NCI-H1694 treated with DMSO at 0.1 percent for 48 hours (cell line): ENCODE measurements at places on chromosomes 1 and 21.

GRCh38 chr1:153612755-153613331 lies at the start of gene S100A16:
TSS of gene S100A16 (minus strand) at chr1:153613137. CDS start at chr1:153608151, 4,986 bp downstream.
- DNase-seq: peak; percentile 7

DNA sequence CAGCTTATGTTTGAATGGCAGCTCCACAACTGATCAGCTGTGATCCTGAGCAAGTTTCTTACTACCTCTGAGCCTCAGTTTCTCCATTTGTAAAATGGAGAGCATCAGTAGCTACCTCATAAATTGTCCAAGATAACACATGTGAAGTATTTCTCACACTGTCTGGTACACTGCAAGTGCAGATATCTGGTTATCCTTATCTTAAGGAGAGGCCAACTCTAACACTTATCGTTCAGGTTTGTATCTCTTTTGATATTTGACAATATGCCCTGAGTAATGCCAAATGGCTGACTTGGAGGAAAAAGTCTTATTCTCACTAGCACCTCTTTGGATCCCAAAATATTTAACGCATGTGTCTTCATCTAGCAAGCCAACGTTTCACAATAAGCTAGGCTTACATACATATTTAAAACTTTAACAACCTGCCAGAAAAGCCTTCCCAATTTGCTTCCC lies 2.7 kb downstream of the CSRP1 start:
- no peak for DNase-seq

GRCh38 chr1:23394684-23395083 lies 25.0 kb upstream of the ZNF436 start:
- no peak for DNase-seq

- peak; percentile 13 for DNase-seq
Observed at GRCh38 chr1:22527555-22528296, 35.6 kb upstream of the EPHA8 start.

GRCh38 chr1:90012300-90012699 lies 17.4 kb downstream of the ZNF326 start:
- DNase-seq: no peak

DNA sequence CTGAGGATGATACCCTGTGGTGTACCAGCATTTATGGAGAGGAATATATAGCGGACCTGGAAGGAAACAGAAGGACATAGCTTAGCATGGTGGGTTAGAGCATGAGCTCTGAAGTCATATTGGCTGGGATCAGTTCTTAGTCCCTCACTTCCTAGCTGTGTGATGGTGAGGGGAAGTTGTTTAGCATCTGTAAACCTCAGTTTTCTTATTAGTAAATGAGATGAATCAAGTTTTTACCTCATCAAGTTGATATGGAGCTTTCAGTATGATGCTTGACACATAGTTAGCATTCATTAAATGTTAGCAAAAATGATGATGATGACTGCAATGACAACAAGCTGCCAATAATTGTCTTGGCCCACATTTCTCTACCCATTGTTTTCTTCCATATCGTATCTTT lies 84.8 kb downstream of the NEK7 start:
- no peak for DNase-seq

DNA sequence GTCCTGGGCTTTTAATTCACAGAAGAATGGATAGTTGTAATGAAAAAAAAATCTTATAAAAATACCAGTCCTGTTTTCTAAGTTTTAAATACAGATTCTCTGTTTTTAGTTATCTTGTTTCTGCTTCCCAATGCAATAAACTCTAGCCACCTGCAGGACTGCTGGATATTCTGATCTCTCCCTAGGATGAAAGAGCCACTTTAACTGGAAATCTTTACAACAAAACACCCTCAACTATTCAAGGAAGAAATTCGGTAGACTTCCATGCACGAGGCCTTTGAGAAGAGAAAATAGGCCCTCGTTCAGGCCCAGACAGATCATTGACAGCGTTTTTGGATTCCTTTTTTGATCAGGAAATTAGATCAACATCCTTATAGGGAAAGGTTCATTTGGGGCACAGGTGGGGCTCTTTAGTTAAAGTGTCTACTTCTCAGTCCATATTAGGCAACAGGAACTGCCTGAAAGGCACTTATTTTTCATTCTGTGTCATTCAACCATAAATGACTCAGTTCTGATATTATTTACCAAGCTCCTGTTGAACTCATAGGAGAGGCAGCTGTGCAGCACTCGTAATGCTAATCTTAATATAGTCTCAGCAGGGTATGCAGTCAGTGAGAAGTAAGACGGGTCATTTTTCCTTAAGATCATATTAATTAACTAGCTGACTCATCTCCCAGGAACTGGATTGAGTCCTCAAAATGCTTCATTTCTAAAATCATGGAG lies 71.1 kb upstream of the ERRFI1 start:
- DNase-seq: no peak

DNA sequence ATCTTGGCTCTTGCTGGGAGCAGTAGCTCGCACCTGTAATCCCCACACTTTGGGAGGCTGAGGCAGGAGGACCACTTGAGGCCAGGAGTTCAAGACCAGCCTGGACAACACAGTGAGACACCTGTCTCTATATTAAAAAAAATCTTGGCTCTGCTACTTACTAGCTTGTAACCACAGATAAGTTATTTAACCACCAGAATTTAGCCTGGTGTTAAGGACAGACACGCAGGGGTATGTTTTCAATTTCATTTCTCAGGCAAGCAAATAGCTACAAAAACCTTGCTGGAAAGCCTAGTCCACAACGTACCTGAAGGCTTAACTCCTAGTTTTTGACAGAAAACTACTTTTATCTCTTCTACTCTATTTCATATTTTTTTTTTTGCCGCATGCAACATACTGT lies 24.8 kb upstream of the GFI1 start:
- DNase-seq: no peak

- DNase-seq: no peak
Observed at GRCh38 chr1:174692313-174692712, 244.5 kb downstream of the GPR52 start.

DNA sequence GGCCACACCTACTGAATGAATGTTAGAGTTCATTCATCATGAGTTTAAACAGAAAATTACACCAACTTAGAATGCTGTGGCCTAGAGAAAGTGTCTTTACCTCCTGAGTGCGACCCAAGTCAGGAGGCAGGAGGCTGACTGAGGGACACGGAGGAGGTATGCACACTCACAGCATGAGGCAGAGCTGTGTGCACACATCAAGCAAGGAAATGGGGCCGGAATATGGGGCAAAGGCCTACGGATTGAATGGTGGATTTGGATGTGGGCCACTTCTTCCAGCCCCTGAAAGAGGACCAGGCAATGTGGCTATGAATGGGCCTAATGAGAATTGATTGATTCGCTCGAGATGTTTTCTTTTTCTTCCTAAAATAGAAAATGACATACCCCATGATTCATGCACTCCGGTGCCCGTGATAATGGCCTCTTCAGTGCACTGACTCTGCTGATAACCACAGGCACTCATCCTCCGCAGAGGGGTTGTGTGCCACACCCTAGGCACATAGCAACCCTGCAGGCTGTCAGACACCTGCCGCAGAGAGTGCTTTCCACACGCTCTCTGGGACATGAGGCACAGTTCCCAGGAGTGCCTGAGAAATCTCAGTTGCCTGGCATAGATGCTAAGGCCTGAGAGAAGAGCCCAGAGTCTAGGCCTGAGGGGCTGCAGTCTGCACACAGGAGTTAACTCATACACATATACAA lies 155.5 kb downstream of the GLUL start:
- DNase-seq: no peak

DNA sequence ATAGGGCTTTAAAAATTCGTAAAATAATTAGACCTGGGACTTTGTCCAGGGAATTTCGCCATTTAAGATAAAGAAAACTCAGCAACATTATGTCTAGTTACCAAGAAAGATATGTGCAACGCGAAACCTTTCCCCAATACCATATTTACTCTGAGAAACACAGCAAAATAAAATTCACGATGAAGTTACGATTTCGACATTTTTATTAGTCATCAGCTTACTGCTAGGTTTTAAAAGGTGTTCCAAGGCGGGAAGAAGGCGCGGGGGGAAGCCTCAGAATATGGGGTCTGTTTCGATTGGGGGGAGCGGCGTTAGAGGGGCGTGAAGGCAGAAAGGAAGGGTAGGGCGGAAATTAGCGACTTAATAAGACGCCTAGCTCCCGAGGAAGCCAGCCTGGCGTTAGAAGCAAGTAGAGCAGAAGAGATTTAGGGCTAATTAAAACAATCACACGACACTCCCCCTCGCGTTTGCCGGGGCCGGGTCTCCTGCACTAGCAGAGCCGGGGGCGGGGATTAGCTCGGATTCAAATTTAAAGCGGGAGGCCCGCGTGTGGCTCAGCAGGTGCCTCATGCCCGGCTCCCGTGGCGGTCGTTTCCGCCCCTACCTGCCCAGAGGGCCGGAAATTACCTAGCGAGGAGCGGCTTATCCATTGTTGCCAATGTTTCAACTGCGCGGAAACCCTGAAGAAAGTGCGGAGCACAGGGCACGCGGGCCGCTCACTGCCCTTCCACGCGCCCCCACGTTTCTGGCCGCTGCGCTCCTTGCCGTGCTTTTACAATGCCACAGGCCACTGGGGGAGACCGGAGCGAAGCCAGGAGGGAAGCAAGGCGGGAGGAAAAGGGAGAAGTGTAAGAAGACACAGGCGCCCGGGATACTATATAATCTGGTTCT lies 795 bp upstream of the POU2F1 start:
- peak; percentile 92 for DNase-seq

- DNase-seq: no peak
Observed at GRCh38 chr1:166029196-166029945, 137.4 kb downstream of the FAM78B start.

DNA sequence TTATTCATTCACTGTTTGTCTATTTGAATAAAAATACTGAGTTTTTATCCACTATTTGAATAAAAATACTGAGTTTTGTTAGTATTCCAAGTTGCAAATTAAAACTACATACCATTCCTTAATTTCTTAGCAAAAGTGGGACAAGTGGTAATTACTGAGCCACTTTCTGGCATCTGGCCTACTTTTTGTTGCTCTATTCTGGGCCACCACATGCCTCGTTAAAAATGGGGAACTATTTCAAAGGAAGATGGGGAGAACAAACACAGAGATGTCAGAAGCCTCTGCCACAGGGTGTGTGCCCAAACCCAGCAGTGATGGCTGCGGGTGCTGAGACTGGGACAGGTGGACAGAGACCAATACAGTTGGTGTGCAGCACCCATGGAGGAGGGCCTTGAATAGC lies 14.6 kb downstream of the PIGP start:
- no peak for DNase-seq

GRCh38 chr1:151534662-151535278 lies 5.3 kb upstream of the TUFT1 start:
- peak; percentile 56 for DNase-seq

GRCh38 chr1:44250068-44250781 lies 37.0 kb downstream of the DMAP1 start:
- no peak for DNase-seq

GRCh38 chr1:111990878-111991718 lies 1.6 kb upstream of the KCND3 start:
- peak; percentile 94 for DNase-seq

DNA sequence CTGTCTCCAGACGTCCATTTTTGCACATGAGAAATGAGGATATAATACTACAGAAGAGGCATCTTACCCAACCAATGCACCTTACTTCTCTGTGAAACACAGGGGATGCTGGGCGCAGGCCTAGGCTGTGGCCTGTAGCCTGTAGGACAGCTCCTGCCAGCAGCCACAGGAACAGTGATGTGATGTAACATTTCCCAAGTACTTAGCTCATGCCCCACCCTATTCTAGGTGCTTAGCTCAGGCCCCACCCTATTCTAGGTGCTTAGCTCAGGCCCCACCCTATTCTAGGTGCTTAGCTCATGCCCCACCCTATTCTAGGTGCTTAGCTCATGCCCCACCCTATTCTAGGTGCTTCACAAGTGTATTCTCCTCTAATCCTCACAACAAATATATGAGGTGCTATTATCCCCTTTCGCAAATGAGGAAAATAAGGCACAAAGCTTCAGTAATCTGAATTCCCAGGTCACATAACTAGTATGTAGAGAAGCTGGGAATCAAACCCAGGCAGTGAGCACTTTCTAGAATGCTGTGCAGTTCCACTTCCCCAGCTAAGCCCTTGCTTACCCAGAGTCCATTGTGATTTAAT lies 4.6 kb upstream of the NAXE start:
- DNase-seq: no peak

GRCh38 chr1:245765230-245766000 lies 610.6 kb downstream of the KIF26B start:
- DNase-seq: no peak

DNA sequence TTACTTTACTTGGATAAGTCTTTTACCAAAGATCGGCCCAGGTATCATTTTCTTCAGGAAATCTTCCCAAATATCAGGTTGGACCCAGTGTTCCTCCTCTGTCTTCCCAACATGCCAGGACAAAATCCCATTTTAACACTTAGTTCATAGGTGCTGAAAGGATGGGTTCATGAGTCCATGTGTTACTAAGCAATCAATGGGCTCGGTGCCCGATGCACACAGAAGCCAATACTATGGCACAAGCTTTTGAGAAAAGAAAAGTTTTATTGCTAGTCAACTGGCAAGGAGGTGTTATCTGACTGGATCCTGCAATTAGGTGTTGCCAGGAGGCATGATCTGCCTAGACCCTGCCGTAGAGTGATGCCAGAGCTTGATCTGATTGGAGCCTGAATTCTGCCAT lies 133.3 kb upstream of the SLC44A3 start:
- no peak for DNase-seq

- DNase-seq: no peak
Observed at GRCh38 chr1:228169345-228169744, 3.7 kb downstream of the IBA57 start.

DNA sequence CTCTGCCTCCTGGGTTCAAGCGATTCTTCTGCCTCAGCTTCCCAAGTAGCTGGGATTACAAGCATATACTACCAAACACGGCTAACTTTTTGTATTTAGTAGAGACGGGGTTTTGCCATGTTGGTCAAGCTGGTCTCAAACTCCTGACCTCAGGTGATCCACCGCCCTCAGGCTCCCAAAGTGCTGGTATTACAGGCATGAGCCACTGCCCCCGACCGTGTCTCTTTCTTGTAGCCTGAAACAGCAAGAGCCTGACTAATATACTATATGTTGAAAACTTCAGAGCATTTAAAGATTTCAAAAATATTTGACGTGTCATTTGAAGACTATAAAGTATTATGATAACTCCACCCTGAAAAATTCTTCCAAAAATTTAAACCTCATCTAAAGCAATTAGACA lies 71.7 kb upstream of the ZNF648 start:
- no peak for DNase-seq

DNA sequence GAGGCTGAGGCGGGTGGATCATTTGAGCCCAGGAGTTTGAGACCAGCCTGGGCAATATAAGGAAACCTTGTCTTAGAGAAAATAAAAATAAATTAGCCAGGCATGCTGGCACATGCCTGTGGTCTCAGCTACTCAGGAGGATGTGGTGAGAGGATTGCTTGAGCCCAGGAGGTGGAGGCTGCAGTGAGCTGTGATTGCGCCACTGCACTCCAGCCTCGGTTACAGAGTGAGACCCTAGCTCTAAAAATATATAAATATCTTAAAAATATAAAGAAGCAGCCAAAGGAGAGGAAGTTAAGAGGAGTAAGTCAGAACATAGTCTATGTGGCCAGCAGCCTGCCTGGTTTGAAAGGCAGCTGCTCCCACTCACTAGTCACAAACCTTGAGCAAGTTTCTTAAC lies 4.5 kb upstream of the IL10RB start:
- DNase-seq: peak; percentile 19

- DNase-seq: no peak
Observed at GRCh38 chr1:218529646-218530300, 184.6 kb downstream of the TGFB2 start.

- DNase-seq: no peak
Observed at GRCh38 chr1:60091195-60091715, 17.7 kb upstream of the C1orf87 start.

- DNase-seq: no peak
Observed at GRCh38 chr1:206893380-206893779, 3.9 kb upstream of the IL24 start.
